ENCODE measurements at places on chromosomes 3 and 15. TPM values are rescaled to one million over a fixed set of nuclear protein-coding genes. Genes with fewer than 3 reads are reported as not detected.

- peaks cover under 1% of the 10 kb centered on the region for H3K27me3 ChIP-seq
- DNase-seq = no peak
- H3K36me3 ChIP-seq = no peaks in the 10 kb centered on the region
Measured at GRCh38 chr3:61617041-61617440, 55.7 kb downstream of the PTPRG start.

TRMT10C gene
- 31.7 TPM for total RNA-seq

- H3K4me3 ChIP-seq = peak overlapping the region; percentile 43
- peaks cover 67% of the 10 kb centered on the region for H3K4me1 ChIP-seq
- peak overlapping the region; percentile 86 for H3K27ac ChIP-seq
Measured at GRCh38 chr3:108134555-108134880, 43.7 kb upstream of the CD47 start.

GRCh38 chr15:75131269-75131643 is 70.4 kb upstream of the C15orf39 start:
- H3K27me3 ChIP-seq = peaks cover 9% of the 10 kb centered on the region
- peak overlapping the region; percentile 83 for H3K27ac ChIP-seq
- H3K4me1 ChIP-seq = peaks cover 37% of the 10 kb centered on the region
- DNase-seq = no peak
- peak overlapping the region; percentile 62 for H3K4me3 ChIP-seq
- peaks cover 4% of the 10 kb centered on the region for H3K36me3 ChIP-seq

SERINC4 gene
- total RNA-seq = 0.37 TPM

DNA sequence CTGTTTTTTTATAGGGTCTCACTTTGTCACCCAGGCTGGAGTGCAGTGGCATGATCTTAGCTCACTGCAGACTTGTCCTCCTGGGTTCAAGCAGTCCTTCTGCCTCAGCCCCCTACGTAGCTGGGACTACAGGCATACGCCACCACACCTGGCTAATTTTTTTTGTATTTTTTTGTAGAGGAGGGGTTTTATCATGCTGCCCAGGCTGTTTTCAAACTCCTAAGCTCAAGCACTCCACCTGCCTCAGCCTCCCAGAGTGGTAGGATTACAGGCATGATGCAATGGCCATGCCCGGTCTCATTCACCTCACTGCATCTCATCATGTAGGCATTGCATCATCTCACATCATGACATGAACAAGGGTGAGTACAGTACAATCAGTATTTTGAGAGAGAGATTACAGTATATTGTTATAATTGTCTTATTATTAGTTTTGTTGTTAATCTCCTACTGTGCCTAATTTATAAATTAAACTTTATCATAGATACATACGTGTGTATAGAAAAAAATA is 74.3 kb upstream of the EOMES start:
- H3K4me1 ChIP-seq = no peaks in the 10 kb centered on the region
- no peak overlapping the region for H3K4me3 ChIP-seq
- DNase-seq = no peak
- H3K27ac ChIP-seq = no peak overlapping the region
- no peaks in the 10 kb centered on the region for H3K27me3 ChIP-seq

CX3CR1 gene
- 1.5 TPM for total RNA-seq

- no peaks in the 10 kb centered on the region for H3K36me3 ChIP-seq
- no peak overlapping the region for H3K27ac ChIP-seq
- H3K4me3 ChIP-seq = no peak overlapping the region
- peaks cover 14% of the 10 kb centered on the region for H3K27me3 ChIP-seq
- DNase-seq = no peak
- peaks cover 24% of the 10 kb centered on the region for H3K4me1 ChIP-seq
Measured at GRCh38 chr15:69472046-69472445, 19.4 kb downstream of the RPLP1 start.

SLC24A5 gene
- not detected for total RNA-seq

DNA sequence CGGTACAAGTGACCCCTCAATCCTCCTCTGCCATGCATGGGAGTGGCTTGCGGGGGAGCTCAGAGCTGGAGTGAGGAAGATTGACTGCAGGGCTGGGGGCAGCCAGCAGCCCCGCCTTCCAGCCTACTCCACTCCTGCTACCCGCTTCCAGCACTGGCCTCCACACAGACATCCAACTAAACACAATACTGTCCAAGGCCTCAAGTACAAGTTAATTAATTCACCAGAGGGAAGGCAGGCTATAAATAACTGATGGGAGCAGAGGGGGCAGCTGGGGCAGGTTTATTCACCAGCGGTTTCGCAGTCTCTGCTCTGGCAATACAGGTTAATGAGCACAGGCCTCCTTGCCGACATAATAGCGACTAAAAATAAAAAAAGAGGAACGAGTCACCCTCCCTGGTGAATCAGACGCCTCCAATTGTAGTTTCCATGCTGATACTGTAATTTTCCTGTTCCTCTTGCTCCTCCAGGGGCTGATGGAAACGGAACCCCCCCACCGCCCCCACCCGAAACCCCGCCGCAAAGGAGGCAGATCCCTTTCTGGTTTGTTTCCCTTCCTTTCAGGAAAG is 166.4 kb upstream of the TLE3 start:
- no peak overlapping the region for H3K4me3 ChIP-seq
- no peaks in the 10 kb centered on the region for H3K36me3 ChIP-seq
- peaks cover 33% of the 10 kb centered on the region for H3K4me1 ChIP-seq
- H3K27ac ChIP-seq = no peak overlapping the region
- DNase-seq = no peak

DNA sequence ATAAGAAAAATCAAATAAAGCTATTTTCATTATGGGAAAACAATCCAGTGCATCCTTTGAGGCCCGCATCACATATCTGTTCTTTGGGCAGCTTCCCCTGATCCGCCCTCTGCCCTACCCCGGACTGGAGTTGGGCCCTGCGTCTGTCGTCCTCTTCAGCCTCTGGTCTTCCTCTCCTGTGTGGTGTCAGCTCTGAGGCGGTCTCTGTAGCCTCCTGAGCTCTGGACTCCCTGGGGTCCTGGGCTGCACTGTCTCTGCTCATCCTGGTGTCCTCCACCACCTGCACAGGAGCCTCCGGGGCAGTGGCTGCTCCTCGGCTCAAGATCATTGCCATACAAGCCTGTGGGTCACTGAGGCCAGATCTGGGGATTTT is 7.4 kb upstream of the SNX22 start:
- no peak overlapping the region for H3K4me3 ChIP-seq
- no peaks in the 10 kb centered on the region for H3K27me3 ChIP-seq
- H3K27ac ChIP-seq = peak overlapping the region; percentile 52
- no peak for DNase-seq
- peaks cover 8% of the 10 kb centered on the region for H3K36me3 ChIP-seq
- peaks cover 2% of the 10 kb centered on the region for H3K4me1 ChIP-seq

DNA sequence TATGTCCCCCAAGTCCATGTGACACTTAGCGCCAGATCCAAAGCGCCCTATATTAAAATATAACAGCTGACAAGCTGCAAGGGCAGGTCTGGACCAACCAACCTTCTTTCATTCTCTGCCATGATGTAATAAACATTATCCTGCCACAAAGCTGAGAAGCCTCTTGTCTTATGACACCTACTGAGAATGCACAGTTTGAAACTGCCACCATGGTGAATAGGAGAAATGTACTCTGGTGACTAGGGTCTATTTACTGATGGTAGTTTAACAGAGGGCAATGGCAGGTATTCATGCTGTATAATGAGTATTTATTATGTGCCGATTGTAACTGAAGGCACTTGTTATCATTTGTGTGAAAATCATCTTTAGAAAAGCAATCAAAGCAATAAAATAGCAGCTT is 634.0 kb downstream of the OTOL1 start:
- peaks cover 7% of the 10 kb centered on the region for H3K4me1 ChIP-seq
- H3K36me3 ChIP-seq = no peaks in the 10 kb centered on the region
- DNase-seq = no peak
- H3K27me3 ChIP-seq = no peaks in the 10 kb centered on the region
- no peak overlapping the region for H3K4me3 ChIP-seq

GRCh38 chr3:114406286-114406685 is 112.5 kb downstream of the TIGIT start:
- no peak overlapping the region for H3K4me3 ChIP-seq
- DNase-seq = no peak
- no peaks in the 10 kb centered on the region for H3K36me3 ChIP-seq
- no peaks in the 10 kb centered on the region for H3K4me1 ChIP-seq
- H3K27ac ChIP-seq = no peak overlapping the region
- peaks cover 4% of the 10 kb centered on the region for H3K27me3 ChIP-seq

DNA sequence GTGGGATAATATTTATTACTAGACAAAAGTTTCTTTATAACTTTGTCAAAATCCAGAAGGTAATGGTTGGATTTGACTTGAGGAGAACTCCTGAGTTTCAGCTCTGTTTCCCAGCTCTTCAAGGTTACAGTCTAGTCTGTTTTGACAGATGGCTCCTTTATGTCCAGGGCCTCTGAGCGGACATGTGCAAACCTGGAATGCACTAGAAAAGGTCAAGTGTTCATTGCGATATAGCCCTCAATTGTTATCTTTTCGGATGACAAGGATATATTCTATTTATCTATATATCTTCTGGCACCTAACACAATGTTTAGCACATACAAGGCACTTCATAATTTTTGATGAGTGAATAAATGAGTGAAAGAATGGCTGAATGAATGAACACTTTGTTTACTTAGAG is 513.2 kb upstream of the GOLIM4 start:
- no peaks in the 10 kb centered on the region for H3K27me3 ChIP-seq
- H3K27ac ChIP-seq = no peak overlapping the region
- no peaks in the 10 kb centered on the region for H3K4me1 ChIP-seq

DNA sequence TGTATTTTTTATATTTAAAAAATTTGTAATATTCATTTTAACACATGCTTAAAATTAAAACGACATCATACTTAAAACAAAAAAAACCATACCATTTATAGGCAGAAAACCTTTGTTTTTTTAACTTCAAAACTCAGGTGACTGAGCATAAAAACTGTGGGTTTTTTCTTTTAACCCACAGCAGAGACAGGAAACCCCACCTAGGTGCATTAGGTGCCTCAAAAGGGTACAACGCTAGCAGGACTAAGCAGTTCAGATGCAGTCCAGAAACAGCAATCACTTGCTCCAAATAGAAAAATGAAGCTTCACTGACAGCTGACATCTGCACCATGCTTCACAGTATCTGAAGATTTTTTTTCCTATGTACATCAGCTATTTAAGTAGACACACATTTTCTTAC is 52.3 kb downstream of the GLB1 start:
- H3K27me3 ChIP-seq = no peaks in the 10 kb centered on the region
- DNase-seq = peak; percentile 73
- peaks cover 63% of the 10 kb centered on the region for H3K36me3 ChIP-seq
- H3K4me1 ChIP-seq = peaks cover 84% of the 10 kb centered on the region

GRCh38 chr3:161560008-161560637 is 63.5 kb downstream of the OTOL1 start:
- DNase-seq = peak; percentile 7
- H3K36me3 ChIP-seq = no peaks in the 10 kb centered on the region
- H3K27ac ChIP-seq = no peak overlapping the region
- H3K27me3 ChIP-seq = peaks cover 4% of the 10 kb centered on the region
- no peak overlapping the region for H3K4me3 ChIP-seq
- H3K4me1 ChIP-seq = no peaks in the 10 kb centered on the region

GRCh38 chr15:73682600-73683090 is 1.5 kb upstream of the CD276 start:
- no peak overlapping the region for H3K4me3 ChIP-seq
- H3K36me3 ChIP-seq = no peaks in the 10 kb centered on the region
- peaks cover 5% of the 10 kb centered on the region for H3K4me1 ChIP-seq
- no peak overlapping the region for H3K27ac ChIP-seq

DNA sequence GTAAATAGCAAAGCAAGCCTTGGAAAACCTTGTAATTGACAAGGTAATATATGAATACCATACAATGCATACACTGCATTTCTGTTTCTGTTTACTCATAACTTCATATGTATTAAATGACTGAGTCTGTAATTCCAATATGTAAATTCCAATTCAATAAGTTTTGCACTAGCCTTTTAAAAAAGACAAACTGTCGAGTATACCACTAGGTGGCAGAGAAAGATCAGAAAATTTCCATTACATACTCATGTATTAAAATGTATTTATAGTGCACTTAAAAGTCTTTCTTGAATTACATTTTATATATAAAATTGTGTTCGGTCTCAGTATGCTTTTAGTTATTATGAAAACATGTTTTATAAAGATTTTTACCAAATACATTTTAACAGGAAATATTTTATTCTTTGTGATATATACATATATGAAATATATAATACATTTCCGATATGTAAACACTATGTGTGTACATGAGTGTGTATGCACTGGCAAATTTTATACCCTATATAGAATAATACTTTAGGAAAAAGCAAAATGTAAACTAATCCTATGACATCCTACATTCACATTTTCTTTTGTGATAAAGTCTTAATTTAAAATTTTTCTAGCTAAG is 216.8 kb downstream of the VGLL3 start:
- no peak for DNase-seq
- H3K4me3 ChIP-seq = no peak overlapping the region
- H3K27me3 ChIP-seq = no peaks in the 10 kb centered on the region
- H3K36me3 ChIP-seq = no peaks in the 10 kb centered on the region
- no peaks in the 10 kb centered on the region for H3K4me1 ChIP-seq

DNA sequence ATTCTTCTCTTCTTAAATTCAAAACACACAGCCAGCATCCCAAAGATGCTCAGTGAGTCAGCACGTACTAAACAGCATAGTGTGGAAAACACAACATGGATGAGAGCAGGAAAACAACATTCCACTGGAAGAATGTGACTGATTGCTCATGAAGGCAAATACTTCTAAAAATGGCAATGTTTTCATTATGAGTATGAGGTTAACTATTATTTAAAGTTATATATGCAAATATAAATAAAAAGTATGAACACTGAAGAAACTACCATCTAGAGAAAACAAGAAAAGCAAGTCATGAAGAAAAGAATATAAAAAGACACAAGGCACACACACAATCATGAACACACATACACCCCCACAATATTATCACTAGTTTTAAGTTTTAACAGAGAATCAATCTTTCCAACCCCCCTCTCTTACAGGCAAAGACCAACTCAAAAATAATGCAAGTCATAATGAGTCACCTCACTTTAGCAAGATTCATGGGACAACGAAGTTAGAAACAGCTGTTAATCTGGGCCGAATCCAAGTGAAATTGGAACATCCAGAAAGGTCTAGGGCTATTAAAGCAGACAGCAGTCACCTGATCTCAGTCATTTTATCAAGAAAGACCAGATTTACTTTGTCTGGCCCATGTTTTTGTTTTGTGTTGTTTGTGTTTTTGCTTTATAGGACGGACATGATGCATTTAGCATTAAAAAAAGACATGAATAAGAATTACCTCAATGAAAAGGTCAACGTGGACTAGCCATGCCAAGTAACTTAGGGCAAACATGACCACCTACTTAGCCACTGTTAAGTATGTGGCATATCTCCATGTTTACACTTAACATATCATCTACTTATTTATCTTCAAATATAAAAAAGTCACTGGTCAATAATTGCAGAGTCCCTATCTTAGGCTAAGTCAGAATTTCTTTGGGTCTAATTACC is 18.1 kb downstream of the GBE1 start:
- H3K4me3 ChIP-seq = no peak overlapping the region
- no peaks in the 10 kb centered on the region for H3K27me3 ChIP-seq
- H3K36me3 ChIP-seq = peaks cover 3% of the 10 kb centered on the region
- no peak overlapping the region for H3K27ac ChIP-seq

ZNF502 gene
- 1.4 TPM for total RNA-seq

Data from activated CD4-positive, alpha-beta T cell treated with anti-CD3 and anti-CD28 coated beads, Interleukin-2, amount 10 ng/mL, durations not matched to agents 7 days and 5 days (primary cell).